Activated CD8-positive, alpha-beta T cell treated with anti-CD3 and anti-CD28 coated beads, Interleukin-2, amount 10 ng/mL, durations not matched to agents 7 days and 5 days (primary cell): ENCODE measurements at places on chromosomes 7 and 10.

GRCh38 chr7:155194382-155195140 is 103.1 kb upstream of the INSIG1 start:
- no peak for DNase-seq

DNA sequence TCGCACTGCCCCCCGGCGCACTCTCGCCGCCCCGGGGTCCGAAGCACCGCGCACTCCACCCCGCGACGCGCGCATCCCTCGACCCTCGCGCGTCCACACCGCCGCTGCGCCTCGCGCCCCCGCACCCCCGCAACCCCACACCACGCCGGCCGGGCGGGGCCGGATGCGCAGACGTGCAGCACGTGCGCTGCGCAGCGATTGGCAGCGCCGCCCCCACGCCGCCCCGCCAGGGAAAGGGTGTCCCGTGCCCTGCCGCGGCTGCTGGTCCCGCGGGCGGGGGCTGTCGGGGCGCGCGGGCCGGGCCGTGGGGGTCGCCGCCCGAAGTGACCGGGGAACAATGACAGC is 53.7 kb upstream of the KDM7A start:
- DNase-seq = peak; percentile 79

DNA sequence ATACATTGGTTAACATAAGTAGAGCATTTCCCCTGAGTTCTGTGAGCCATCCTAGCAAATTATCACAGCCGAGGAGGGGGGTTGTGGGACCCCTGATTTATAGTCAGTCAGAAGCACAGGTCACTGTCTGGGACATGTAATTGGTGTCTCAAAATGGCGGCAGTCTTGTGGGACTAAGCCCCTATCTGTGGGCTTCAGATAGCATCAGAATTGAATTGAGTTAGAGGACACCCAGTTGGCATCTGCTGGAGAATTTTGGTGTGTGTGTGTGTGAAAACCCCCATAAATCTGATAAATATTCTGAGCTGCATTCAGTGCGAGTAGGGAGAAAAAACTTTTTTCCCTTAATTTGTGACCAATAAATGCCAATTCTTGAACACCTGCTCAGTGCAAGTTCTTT is 6.5 kb upstream of the TET1 start:
- no peak for DNase-seq

DNA sequence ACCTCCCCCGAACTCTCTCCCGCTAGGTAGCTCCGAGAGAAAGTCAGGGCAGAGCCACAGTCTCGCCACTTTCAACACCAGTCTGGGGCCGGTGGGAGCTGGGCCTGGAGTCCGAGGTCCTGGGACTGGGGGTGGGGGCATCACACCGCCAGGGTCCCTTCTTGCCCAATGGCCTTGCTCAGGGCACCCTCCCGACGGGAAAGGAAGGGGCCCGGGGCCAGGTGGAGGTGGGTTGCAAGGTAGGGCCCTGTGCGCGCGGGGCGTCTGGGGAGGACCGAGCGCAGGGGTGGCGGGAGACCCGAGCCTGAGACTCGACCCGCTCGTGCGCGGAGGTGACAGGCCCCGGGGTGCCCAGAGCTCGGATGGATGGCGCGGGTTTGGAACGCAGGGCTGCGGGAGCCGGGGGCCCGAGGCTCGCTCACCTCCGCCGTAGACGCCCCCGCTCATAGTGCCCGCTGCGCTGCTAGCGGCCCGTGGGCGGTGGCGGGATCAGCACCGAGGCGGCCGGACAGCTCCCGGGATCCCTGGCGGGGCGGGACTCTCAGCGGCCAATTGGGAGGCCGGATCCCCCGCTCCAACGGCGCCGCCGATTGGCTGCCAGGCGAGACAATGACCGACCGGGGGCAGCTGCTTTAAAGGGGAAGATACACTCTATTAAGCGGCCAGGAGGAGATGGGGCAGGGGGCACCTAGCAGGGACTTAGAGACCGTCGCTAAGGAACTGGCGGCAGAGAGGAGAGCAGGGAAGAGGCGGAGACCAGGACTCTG is at the start of gene ACTL6B:
Gene ACTL6B, minus strand, starts transcription at position 541 of the 767 bp plus-strand sequence. Its CDS starts 94 bp downstream, at position 447.
- peak; percentile 75 for DNase-seq

DNA sequence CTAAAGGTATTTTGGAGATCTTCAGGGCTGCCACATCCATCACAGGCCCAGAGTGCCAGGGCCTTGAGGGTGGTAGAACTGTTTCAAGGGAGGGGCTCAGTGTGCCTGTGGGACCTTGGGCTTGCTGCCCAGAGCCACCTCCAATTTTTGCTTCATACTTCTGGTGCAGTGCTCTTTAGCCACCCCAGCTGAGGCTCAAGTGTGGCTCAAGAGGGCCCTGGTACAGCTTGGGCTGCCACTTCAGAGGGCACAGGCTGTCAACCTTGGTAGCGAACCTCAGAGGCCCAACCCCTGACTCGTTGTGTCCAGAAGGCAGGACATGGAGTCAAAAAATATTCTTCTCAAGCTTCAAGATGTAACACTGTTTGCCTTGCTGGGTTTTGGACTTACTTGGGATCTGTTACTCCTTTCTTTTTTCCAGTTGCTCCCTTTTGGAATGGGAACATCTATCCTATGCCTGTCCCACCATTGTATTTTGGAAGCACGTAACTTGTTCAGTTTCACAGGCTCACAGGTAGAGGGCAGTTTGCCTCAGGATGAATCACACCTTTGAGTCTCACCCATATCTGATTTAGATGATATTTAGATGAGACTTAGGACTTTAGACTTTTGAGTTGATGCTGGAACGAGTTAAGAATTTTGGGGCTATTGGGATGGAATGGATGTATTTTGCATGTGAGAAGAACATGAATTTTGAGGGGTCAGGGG is 224.8 kb downstream of the RPS24 start:
- no peak for DNase-seq

GRCh38 chr10:101354328-101355071 is 535 bp downstream of the BTRC start:
- peak; percentile 41 for DNase-seq

DNA sequence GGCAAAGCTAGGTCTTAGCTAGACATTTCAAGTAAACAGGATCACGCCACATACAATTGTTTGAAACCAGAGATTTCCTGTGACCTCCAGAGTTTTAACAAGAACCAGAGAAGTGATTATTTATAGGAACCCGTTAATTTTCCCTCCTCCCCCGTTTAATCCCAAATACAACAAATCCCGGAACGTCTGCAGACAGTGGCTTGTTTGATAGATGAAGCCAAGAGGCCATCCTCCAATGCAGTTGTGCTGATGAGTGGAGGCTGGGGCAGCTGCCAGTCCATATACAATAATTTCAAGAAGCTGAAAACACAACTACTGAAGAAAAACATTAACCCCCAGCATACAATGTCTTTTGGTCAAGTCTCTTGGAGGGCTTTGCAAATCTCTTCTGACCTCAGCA is 971.6 kb upstream of the ZNF722 start:
- no peak for DNase-seq

DNA sequence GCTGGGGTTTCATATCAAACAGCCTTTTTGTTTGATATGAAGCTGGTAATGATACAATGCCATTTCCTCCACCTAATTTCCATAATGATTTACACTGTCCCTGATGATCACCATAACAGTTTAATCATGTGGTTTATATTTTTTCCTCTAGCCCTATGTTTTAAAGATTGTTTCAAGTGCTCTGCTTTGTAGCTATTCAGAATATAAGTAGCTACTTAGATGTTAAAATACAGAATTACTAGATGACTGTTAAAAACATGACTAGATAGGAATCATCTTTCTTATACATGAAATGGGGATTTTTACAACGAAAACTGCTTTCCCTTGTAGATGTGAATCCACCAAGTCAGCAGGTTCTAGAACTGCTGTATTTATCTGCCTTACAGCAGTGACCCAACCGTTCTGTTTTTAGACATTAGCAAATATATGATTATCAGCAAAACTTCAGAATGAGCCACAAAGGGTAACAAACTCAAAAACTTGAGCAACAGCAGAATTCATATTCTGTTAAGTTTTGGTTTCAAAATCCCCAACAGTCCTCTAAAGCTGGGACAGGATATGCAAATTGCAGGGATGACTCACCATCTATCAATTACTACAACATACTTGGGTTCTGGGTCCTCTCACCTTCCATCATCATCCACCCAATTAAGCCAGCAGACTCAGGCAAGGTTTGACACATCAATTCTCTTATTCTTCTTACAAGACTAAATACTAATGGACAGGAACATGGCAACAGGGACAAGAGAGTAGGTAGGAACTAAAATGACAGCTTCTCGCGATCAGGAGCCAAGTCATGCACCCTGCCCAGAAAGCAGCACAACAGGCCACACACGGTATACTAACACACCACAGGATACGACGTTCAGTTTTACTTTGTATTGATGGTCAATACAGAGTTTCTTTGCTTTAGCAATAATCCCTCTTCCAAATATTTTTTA is 83.9 kb downstream of the PIP4K2A start:
- peak; percentile 56 for DNase-seq

GRCh38 chr10:127500127-127500526 is 49.0 kb upstream of the NPS start:
- no peak for DNase-seq

- DNase-seq = no peak
Observed at GRCh38 chr10:34664706-34665105, 150.4 kb downstream of the PARD3 start.

GRCh38 chr10:6211671-6212635 is 9.2 kb downstream of the PFKFB3 start:
- no peak for DNase-seq

GRCh38 chr10:122445469-122445868 is 9.0 kb upstream of the ARMS2 start:
- DNase-seq = no peak

DNA sequence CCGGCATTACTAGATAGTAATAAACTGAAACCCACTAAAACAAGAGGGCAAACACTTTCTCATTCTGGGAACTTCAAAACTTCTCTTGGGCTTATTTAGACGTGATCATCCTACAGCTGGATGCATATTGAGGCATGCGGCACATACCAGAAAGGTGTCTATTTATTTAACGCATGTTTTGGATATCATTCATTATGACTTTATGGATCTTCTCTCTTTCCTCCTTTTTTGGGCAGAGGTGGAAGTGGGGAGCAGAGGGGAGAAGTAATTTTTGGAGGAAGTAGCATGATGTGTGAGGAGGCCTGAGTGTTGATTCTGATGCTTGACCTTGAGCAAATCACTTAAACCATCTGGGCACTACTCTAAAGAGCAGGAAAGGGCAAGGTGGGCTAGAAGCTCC is 270.6 kb downstream of the TRIL start:
- DNase-seq = no peak

GRCh38 chr7:101687791-101688182 is 58.7 kb upstream of the MYL10 start:
- no peak for DNase-seq

GRCh38 chr10:11026773-11027172 is 9.1 kb downstream of the CELF2 start:
- no peak for DNase-seq

DNA sequence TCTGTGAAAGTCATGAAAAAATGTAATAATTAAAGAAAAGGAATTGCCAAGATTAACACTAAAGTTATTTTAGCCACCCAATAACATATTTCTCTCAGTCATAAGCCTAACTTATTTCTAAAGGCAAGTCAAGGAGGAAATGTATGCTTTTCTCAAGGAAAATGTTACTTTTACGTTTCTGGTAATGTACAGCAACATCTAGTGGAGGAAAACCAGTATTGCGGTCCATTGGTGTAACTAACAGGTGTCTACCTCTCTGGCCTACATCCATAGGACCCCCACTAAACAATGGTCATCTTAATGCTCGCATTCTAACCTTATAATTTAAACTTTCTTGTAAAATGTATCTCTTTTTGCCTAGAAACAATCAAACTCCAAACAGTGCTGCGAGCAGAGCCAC is 437.5 kb downstream of the KIF20B start:
- DNase-seq = no peak

DNA sequence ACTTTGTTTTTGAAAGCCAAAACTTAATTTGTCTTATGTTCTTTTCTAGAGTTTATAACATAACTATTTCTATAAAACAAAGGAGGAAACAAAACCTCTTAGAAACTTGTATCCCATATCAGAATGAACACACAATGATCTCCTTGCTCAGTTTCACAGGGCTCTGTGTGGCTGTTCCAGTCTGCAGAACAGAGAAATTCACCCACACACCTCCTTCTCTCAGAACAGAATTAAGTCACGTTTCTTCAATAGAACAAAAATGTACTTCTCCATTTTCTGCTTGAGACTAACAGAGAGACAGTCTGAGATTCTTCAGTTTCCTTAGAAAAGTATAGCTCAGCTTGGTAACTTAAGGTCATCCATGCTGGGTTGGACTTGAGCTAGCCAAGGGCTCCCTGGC is 15.8 kb upstream of the DOCK1 start:
- DNase-seq = no peak

GRCh38 chr10:91420868-91421267 is 10.7 kb downstream of the HECTD2 start:
- DNase-seq = no peak

DNA sequence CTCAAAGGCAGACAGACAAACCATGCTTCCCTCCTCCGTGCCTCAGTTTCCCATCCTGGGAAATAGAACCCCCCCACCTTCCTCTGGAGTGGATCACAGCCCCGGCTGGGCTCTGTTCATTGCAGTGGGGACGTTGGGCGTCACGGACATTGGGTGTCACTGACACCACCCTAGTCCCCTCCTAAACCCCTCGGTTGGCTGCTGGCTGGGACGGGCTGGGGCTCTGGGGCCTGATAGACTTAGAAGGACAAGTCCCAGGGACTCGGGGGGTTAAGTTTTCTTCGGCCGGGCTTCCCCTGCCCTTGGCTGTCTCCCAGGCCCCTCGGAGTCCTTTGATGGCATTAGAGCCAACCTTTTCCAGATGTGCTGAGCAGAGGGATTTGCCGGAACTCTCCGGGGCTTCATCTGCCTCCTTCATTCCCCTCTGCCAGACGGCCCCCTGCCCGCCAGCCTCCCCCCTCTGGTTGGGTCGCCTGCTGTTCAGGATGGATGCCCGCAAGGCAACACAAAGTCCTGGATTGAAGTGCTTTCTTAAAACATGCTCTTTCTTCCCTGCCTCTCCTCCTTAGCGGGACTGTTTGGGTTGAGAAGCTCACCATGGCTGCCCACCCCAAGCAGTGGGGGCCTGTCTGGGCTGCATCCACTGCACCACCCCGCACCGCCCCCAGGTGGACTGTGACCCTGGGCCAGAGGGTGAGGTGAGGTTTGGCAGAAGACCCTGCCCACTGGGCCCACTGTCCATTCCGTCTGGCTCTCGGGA is 73.0 kb downstream of the COL26A1 start:
- DNase-seq = no peak

- no peak for DNase-seq
Observed at GRCh38 chr10:119115926-119116325, 12.0 kb downstream of the DENND10 start.

DNA sequence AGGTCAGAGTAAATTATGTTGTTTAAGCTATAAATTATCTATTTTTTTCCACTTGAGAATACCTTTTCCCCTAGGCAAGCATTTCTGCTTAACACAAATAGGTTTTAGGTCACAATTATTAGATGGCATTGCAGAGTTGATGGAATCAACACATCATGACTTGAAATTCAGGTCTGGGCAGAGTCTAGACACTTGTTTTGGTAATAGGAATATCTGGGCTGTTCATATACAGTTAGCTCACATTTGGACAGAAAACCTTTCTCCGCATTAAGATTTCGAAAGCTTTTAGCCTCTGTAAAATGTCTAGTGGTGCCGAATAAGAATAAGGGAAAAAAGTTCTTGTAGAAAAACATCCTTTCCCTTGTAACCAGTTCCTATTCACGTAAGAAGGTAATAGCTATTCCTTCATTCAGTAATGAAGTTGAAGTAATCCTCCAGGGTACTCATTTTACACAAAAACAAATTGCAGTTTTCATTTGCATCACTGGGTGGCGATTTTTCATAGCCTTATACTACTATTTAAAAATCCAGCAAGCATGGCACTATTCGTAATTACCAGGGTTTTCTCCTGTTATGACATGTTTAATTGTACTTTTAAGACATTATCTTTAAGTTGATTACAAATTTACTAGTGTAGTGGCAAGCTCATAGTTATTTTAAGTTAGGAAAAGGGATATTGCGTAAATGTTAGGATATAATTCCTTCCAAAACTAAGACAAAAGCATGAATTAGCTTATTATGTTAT is 37.0 kb downstream of the RPA3 start:
- DNase-seq = peak; percentile 67
